EL (cell line): ENCODE measurements at places on chromosomes 12 and 14.

GRCh38 chr12:124481772-124482566 lies 85.4 kb downstream of the NCOR2 start:
- DNase-seq = no peak

DNA sequence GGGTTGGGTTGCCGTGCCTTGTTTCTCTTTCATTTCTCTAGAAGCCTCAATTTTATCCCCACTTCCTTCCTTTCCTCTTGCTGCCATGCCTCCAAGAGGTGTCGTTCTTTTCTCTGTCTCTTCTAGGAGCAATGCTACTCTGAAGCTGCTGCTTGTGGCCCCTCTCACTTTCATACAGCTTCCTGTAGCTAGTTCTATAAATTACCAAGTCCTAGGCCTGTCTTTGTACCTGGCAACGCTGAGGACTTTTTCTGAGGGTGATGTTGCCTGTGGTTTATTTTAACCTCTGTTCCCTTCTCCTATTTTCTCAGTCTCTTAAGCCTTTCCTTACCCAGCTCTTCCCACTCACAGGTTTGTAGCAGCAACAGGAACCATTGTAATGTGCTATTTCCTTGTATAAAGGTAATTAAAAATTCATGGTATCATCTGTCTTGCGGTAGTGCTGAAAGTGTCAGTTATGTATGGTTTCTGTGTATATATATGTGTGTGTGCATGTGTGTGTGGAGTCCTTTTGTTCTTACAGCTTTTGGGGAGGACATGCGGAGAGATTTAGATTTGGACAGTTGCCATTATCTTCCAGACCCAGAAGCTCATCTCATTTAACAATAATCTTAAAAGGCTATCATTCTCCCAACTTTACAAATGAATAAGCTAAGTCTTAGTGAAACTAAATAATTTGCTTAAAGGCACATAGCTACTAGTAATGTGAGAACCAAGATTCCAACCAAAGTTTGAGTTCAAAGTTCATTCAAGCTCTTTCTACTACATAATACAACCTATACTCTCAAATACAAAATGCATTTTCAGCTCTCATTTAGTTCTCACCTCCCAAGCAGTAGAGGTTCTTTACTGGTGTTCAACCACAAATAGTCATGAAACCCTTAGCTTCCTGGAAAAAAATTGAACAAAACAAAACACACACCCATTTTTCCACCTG lies 43.8 kb downstream of the DDHD1 start:
- no peak for DNase-seq

DNA sequence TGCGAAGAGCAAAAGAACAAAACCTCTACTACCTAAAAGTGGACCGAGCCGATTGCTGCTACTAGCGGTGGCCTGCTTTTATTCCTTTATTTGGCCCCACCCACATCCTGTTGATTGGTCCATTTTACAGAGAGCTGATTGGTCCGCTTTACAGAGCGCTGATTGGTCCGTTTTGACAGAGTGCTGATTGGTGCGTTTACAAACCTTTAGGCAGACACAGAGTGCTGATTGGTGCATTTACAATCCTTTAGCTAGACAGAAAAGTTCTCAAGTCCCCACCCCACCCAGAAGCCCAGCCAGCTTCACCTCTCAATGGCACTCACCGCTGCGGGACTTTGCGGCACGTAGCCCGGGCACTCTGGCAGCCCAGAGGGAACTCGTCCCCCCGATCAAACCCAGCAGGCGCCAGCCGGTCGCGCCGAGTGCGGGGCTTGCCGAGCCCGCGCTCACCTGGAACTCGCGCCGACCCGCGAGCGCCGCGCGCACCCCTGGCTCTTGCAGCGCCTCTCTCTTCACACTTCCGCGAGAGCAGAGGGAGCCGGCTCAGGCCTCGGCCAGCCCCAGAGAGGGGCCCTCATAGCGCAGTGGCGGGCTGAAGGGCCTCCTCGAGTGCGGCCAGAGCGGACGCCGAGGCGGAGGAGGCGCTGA lies 8.7 kb upstream of the FGD4 start:
- no peak for DNase-seq

- peak; percentile 78 for DNase-seq
Measured at GRCh38 chr14:67987606-67988005, 168.0 kb downstream of the RAD51B start.

GRCh38 chr12:93624595-93625294 lies 52.3 kb downstream of the SOCS2 start:
- peak; percentile 96 for DNase-seq

GRCh38 chr14:95038521-95039250 lies 118.6 kb downstream of the DICER1 start:
- DNase-seq = no peak

GRCh38 chr14:42322531-42323284 lies 716.0 kb downstream of the LRFN5 start:
- DNase-seq = no peak

GRCh38 chr14:42173206-42173605 lies 566.5 kb downstream of the LRFN5 start:
- no peak for DNase-seq

GRCh38 chr12:79127271-79127751 lies 262.7 kb downstream of the SYT1 start:
- peak; percentile 73 for DNase-seq
